ENCODE measurements at places on chromosomes 1 and 21.

GRCh38 chr21:41487082-41487481 is 20.9 kb downstream of the TMPRSS2 start:
- DNase-seq, result no peak

DNA sequence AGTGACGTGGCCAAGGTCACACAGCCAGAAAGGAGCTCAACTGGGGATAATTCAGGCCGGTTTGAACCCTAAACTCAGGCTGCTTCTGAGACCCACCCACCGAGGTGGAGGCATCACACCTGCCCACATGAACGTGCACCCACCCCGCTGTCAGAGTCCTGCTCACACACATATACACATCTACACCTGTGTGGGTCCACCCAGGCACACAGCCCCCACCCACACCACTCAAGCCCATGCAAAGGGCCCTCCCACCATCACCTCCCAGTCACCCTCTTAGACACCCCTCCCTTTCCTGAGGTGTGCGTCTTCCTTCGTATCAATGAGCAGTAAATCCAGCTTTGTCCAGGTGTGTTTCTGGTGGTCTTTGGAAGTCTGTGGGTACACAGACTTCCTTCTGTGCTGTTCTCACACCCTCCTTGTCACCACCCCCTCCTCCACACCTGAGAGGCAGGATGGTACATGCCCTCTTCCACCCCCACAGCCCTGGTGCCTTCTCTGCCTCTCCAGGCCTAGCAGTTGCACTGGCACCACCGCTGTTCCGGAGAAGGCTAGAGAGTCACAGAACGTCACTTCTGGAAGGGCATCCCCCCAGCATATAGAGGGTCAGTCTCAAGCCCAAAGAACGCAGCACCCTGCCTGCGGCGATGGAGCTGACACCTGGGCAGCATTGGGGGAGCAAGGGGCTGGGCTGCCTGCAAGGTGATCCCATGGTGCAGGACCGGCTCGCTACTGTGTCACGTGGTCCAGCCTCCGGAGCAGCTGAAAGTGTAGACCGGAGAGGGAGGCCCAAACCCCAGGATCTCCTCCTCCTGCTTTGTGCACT is 18.9 kb upstream of the FAM131C start:
- DNase-seq, result no peak

GRCh38 chr21:28704746-28705145 is 287.9 kb downstream of the LTN1 start:
- DNase-seq, result no peak

DNA sequence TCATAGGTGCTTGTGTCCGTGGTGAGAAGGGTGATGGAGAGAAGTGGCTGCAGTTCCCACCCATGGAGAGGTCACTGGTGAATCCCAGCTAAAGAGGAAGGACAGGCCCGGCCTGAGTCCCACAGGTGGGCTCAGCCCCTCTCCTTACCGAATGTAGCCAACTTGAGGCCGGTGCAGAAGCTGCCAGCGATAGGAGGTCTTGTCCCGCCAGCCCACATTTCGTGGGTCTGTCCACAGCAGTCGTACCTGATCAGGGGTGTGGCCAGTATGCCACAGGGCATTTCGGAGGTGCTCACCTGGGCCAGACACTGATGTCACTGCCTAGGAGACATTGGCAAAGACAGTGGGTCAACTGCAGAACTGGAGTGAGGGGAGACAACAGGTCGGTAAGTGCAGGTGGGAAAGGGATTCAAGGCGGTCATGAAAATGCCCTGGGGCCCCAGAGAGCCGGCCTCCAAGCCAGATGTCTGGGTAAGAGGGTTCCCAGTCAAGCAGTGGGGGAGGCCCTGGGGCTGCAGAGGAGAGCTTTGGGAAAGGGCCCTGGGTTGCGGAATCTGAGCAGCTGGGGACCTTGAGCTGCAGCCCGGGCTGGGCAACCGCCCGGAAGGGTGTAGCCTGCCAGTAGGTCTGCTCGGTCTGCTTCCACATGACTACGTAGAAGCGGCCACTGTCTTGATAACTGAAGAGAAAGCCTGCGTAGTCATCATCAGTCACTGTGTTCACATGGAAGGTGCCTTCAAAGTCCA is 10.6 kb downstream of the THBS3 start:
- DNase-seq, result no peak

DNA sequence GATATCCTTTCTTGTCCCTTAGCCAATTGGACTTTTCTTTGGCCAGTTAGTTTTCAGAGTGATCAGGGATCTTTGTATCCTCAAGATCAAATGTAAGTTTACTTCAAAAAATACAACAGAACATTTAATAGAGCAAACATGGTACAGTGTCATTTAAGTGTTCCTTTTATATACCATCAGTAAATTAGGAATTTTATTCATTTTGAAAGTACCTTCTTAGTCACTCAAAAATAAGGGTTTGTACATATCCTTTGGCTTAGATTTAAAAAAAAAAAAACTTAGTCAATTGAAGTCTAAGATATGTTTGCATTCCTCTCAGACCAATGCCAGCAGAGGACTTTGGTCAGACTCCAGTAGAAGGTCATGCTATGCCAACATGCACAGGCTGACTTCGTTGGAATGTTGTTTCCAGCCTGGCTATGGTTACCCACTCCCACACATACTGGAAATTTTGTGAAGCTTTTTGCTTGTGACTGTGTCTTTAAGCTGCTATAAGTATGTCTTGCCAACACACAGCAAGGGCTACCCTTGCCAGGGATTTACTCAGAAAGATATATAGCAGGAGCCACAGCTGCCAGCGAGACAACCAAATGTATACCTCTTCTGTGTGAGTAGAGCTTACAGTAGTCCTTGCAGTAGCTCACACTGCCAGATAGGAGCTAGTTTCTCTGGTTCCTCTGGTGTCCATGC is 81.5 kb upstream of the LRIF1 start:
- no peak for DNase-seq

DNA sequence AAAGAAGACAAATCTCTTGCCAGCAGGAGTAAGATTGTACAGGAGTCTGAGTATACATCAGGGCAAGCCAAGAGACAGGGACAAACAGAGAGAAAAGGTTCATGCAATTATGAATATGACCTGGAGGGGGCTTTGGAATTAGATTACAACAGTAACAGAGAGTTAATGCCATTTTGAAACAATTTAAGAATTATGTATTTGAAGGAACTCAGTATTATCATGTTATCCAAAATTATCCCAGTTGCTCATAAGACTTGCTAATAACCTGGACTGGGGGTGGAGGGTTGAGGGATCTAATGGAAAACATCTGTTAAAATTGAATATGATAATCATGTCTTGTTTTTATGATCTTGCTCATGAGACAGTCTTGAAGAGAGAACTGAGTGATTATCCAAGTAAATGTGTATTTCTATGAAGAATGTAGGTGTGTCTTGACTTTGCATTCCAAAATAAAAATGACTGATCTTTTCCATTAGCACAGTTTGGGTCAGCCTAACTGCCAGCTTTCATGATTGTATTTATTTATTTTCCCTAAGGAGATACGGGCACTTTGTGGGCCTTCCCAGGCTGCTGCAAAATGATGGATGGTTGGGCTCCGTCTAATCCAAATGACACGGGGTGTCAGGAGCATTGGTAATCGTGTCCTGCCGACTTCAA is 117.7 kb downstream of the ERG start:
- no peak for DNase-seq

DNA sequence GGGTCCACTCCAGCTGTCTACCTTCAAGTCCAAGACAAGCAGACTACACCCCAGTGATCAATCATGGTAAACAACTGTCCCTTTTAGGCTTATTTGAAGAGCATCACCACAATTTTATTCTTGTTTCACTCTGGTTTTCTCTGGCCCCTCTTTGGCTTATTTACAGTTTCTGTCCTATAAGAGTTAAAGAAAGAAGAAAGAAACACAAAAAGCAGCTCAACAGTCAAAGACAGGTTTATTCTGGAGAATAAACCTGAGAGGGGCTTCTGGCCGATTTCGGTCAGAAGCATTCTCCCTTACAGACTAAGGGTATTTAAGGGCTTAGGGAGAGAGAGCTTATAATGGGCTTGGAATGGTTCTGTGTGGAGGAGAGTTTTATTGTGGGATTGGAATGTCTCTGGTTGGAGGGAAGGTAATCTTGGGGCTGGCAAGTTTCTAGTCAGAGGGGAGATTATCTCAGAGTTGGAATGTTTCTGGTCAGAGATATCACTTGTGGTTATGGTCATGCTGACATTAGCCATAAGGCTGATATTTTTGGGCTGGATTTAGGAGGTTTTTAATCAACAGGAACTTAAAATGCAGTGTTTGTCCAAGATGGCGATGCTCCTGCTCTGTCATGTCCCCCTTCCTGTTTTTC is 161.0 kb downstream of the URB2 start:
- no peak for DNase-seq

DNA sequence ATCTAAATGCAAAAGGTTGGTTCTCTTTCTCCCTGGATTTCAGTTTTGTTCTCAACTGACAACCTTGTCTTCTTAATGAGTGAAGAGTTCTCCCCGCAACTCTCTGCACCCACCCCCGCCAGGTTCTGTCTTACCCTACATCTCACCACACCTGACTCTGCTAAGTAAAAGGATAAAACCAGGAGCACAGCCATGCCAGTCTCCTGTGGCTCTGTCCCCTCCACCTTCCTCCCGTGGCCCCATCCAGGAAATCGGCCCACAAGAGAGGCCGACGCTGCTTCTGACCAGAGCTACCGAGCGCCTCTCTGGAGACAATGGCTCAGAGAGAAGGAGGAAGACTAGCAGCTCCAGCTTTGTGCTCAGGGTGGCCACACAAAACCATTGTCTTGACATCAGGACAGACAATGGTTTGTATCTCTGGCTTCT is 72.2 kb downstream of the PLEKHA6 start:
- DNase-seq, result no peak

- peak; percentile 22 for DNase-seq
Observed at GRCh38 chr1:30085811-30086770, 637.3 kb downstream of the MATN1 start.

- DNase-seq, result no peak
Observed at GRCh38 chr1:93000751-93001175, 39.5 kb upstream of the DIPK1A start.

DNA sequence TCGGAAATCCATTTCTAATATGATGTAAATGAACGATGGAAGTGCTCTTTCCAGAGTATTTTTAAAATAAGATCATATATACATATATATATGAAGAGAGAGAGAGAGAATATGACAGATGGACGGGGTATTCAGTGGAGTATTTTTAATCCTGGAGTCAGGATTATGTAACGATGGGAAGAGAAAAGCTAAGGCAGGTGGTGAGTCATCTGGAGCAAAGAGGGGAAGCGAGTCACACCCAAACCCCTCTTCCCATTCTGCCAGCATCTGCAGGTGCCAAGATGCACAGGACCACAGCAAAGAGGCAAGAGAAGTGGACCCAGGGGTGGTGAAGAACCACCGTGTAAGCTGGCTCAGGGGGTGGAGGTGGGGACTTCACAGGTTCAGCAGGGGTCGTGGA is 102.7 kb upstream of the GRIK3 start:
- no peak for DNase-seq

DNA sequence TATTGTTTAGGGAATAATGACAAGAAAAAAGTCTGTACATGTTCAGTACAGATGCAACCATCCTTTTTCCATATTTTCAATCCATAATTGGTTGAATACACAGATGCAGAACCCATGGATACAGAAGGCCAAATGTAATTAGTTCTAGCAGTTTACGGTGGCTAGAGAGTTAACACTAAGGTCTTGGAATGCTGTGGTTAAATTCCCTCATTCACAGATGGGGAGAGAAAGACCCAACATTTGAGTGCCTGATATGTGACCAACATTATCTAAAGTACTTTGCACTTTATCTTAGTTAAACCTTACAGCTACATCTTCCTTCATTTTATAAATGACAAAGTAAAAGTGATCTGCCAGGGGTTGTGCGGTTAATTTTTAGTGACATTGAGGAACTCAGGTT is 5.3 kb downstream of the SCMH1 start:
- no peak for DNase-seq

DNA sequence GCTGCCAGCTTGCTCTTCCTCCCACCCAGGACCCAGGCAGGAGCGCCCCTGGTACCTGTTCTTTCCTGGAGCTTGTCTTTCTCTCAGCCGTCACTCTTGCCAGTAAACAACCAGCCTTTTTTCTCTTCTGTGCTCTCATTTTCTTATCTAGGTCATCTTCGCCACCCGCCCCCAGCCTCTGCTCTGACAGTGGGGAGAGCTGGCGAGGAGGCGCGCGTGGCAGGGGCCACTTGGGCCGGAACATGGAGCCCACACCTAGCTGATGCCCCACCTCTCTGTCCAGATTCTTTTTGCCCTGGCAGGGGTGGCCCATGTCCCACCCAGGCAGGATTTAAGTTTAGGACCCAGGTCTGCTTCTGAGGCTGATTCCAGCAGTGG is 32.3 kb downstream of the PROK1 start:
- DNase-seq, result no peak

- no peak for DNase-seq
Observed at GRCh38 chr1:175118375-175119367, 51.0 kb downstream of the TNN start.

DNA sequence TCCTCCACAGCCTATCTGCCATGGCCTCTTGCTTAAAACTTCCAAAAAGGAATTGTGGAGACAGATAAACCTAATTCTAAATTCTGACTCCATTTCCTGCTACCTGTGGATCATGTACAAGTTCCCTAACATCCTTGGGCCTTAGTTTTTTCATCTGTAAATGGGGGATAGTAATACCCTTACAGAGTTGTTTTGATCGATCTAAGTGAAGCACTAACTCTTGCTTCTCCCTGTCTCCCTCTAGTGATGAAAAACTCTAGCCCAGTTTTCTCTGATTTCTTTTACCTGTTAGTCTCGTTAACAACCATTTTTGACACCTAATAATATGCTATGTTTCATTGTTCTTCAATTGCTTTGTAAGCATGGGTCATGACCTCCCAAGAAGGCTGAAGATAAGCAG is 65.9 kb downstream of the TM2D1 start:
- no peak for DNase-seq

- DNase-seq, result no peak
Observed at GRCh38 chr1:29709704-29710280, 473.5 kb downstream of the PTPRU start.

GRCh38 chr1:209012443-209013196 is 570.9 kb upstream of the CAMK1G start:
- DNase-seq, result no peak

GRCh38 chr1:182668521-182669054 is 15.8 kb downstream of the RGS8 start:
- no peak for DNase-seq

GRCh38 chr1:34162852-34163766 is 1.9 kb downstream of the CSMD2 start:
- no peak for DNase-seq

GRCh38 chr1:61472876-61473275 is 252.1 kb downstream of the TM2D1 start:
- no peak for DNase-seq

DNA sequence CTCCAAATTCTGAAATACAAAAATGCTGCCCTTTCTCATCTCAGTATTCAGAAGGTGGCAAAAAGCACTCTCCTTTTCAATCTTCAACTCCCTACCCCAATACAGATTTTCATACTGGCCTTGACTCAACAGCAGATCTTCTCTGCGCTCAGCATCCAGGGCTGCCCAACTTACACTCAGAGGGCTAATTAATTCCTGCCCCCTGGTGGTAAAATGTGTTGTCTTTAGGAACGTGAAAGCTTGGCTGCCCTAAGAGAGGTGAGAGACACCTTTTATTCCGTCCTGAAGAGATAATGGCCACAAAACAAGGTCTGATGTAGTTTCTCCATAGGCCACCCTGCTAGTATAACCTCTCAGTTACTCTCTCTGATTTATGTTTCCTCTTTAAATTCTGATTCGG is 25.0 kb downstream of the KRTAP24-1 start:
- no peak for DNase-seq

- DNase-seq, result peak; percentile 24
Observed at GRCh38 chr1:38489844-38490270, 369.7 kb downstream of the RRAGC start.

- DNase-seq, result no peak
Observed at GRCh38 chr21:45011911-45012661, 62.3 kb upstream of the ADARB1 start.

- peak; percentile 37 for DNase-seq
Observed at GRCh38 chr21:40143822-40144525, 276.7 kb downstream of the PCP4 start.

All from stimulated activated CD4-positive, alpha-beta T cell treated with anti-CD3 and anti-CD28 coated beads, TNF-alpha, amount 100 ng/mL, for 48 hours (primary cell).